ENCODE measurements at places on chromosomes 2 and 18. TPM values are rescaled to one million over a fixed set of nuclear protein-coding genes. Genes with fewer than 3 reads are reported as not detected.

DNA sequence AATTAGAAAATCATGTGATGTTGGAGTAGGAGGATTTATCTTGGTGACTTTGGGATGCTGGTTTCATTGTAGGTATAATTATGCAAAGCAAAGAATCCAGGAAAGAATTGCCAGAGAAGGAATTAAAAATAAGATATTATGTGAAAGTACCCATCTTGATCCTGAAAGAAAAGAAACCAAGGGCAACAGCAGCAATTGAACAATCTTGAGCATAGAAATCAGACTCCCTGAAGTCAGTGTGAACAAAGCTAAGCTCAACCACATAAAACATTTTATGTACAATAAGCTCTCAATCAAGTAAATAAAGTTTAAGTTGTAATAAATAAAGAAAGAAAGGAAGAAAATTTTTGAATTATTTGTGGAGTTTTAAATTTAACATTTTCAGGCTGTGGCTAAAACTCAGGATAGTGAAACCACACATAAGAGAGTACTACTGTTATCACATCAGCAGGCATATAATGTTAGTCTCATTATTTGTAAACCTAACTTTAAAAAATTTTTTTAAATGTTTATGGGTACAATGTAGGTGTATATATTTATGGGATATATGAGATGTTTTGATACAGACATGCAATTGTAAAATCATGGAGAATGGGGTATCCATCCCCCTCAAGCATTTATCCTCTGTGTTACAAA, 32.8 kb upstream of the GPR55 start:
- DNase-seq, result no peak
- H3K4me1 ChIP-seq, result peaks cover 15% of the 10 kb centered on the region
- peaks cover 69% of the 10 kb centered on the region for H3K27me3 ChIP-seq
- H3K4me3 ChIP-seq, result peak overlapping the region; percentile 89

DNA sequence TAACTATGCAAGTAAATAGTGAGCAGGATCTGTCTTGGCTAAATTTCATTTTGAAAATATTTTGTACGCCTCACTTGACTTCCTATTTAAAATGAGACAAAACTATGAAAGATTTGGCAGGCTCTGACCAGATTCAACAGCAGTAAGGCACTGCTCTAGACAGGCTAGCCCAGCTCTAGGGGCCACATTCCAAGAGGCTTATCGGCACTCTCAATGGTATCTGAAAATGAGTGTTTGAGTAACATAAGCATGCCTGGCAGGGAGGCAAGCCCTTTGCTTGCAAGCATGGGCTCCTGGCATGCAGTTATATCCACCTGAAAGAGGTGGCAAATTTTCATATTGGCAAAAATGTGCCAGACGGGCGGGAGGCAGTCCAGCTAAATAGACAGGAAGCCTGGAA, 10.5 kb downstream of the CAPN13 start:
- H3K4me3 ChIP-seq, result no peak overlapping the region
- H3K4me1 ChIP-seq, result peaks cover 13% of the 10 kb centered on the region
- peaks cover 2% of the 10 kb centered on the region for H3K36me3 ChIP-seq
- no peak overlapping the region for H3K27ac ChIP-seq
- DNase-seq, result no peak
- peaks cover 20% of the 10 kb centered on the region for H3K27me3 ChIP-seq

ERMN gene
- 10.2 TPM for total RNA-seq

DNA sequence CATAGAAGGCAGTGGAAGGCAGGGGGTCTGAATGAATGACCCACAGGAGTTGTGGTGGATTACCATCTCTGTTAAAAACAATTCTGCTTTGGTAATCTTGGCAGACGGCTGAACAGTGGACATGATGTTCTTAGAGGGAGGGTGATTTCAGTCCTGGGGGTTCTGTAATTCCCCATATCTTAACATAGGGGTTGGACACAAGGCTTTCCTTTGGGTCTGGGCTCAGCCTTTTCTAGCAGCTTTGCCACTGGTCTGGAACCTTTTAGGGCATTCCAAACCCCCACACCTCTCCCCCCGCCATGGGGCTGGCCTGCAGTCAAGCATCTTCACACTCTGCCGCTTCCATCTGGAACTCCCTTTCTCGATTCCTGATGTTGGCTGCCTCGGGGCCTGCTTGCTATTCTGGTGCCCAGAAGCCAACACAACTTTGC, 50.3 kb downstream of the RPL37A start:
- H3K27ac ChIP-seq, result no peak overlapping the region
- DNase-seq, result no peak
- H3K4me3 ChIP-seq, result no peak overlapping the region
- peaks cover 3% of the 10 kb centered on the region for H3K36me3 ChIP-seq
- H3K4me1 ChIP-seq, result no peaks in the 10 kb centered on the region

PLGLB1 gene
- total RNA-seq, result 5.9 TPM

GRCh38 chr18:45430041-45430440, 185.2 kb upstream of the SLC14A2 start:
- no peaks in the 10 kb centered on the region for H3K36me3 ChIP-seq
- H3K4me3 ChIP-seq, result no peak overlapping the region
- H3K27me3 ChIP-seq, result peaks cover 29% of the 10 kb centered on the region
- no peak for DNase-seq
- H3K27ac ChIP-seq, result no peak overlapping the region

KHK gene
- total RNA-seq, result 5.4 TPM

- no peaks in the 10 kb centered on the region for H3K27me3 ChIP-seq
- H3K27ac ChIP-seq, result no peak overlapping the region
- H3K4me3 ChIP-seq, result no peak overlapping the region
- no peak for DNase-seq
Measured at GRCh38 chr2:25397777-25398176, 56.1 kb upstream of the DNMT3A start.

- no peak overlapping the region for H3K27ac ChIP-seq
- peaks cover 6% of the 10 kb centered on the region for H3K36me3 ChIP-seq
Measured at GRCh38 chr18:32287249-32287648, 97.4 kb downstream of the MEP1B start.

GRCh38 chr2:241925821-241926441, 56.4 kb downstream of the RTP5 start:
- DNase-seq, result no peak
- H3K4me1 ChIP-seq, result peaks cover 20% of the 10 kb centered on the region
- no peak overlapping the region for H3K27ac ChIP-seq
- H3K27me3 ChIP-seq, result no peaks in the 10 kb centered on the region
- H3K36me3 ChIP-seq, result no peaks in the 10 kb centered on the region
- no peak overlapping the region for H3K4me3 ChIP-seq

- no peak overlapping the region for H3K4me3 ChIP-seq
- H3K36me3 ChIP-seq, result no peaks in the 10 kb centered on the region
- H3K27ac ChIP-seq, result no peak overlapping the region
- DNase-seq, result no peak
Measured at GRCh38 chr18:10312326-10313015, 142.0 kb upstream of the APCDD1 start.

GRCh38 chr18:33584548-33585430, 6.8 kb downstream of the ASXL3 start:
- no peak overlapping the region for H3K4me3 ChIP-seq
- no peak overlapping the region for H3K27ac ChIP-seq
- DNase-seq, result no peak
- H3K27me3 ChIP-seq, result no peaks in the 10 kb centered on the region

DSG2 gene
- total RNA-seq, result not detected

- no peak for DNase-seq
- H3K36me3 ChIP-seq, result peaks cover 5% of the 10 kb centered on the region
- peaks cover 19% of the 10 kb centered on the region for H3K27me3 ChIP-seq
Measured at GRCh38 chr2:186559370-186559769, 30.5 kb upstream of the ITGAV start.

ZNF532 gene
- total RNA-seq, result 17.7 TPM

DNA sequence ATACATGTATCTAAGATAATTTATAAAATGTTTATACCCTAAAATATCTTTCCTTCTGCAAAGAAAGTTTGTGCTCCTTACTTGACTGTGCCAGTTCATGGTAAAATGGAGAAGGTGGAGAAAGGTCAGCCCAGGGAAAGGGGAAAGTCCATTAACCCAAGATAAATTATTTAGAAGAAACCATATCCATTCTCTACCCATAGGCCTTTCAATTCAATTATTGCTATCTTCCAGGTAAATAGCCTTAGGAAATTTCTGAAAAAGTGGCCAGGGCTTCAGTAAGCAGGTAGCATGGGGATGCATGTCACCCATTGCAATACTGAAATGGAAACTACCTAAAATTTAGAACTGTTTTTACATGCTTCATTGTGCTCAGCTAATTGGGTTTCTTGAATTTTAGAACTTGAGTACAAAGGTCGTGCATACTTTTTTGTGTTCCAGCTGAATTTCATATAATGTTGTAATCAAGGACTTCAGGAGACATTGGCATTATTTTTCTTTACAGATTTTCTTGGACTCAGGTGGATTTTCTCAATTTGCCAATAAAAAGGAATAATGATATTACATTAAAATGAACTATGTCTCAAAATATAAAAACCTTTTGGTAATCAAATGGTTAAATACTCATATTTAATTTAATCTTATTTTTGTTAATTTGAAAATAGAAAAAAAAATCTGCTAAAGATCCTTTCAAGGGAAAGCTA, 124.9 kb downstream of the CSRNP3 start:
- no peak overlapping the region for H3K27ac ChIP-seq
- no peak for DNase-seq
- peaks cover 6% of the 10 kb centered on the region for H3K4me1 ChIP-seq

COQ10B gene
- total RNA-seq, result 50.8 TPM

- peaks cover 52% of the 10 kb centered on the region for H3K27me3 ChIP-seq
- H3K27ac ChIP-seq, result no peak overlapping the region
- H3K36me3 ChIP-seq, result no peaks in the 10 kb centered on the region
- H3K4me3 ChIP-seq, result no peak overlapping the region
- DNase-seq, result no peak
- no peaks in the 10 kb centered on the region for H3K4me1 ChIP-seq
Measured at GRCh38 chr2:120707816-120708215, 27.9 kb upstream of the GLI2 start.

- H3K36me3 ChIP-seq, result peaks cover 2% of the 10 kb centered on the region
- H3K27me3 ChIP-seq, result no peaks in the 10 kb centered on the region
- DNase-seq, result no peak
Measured at GRCh38 chr2:169082995-169083394, 13.6 kb downstream of the DHRS9 start.

RIT2 gene
- not detected for total RNA-seq

GRCh38 chr2:128594651-128594910, 275.9 kb upstream of the HS6ST1 start:
- H3K27ac ChIP-seq, result no peak overlapping the region
- H3K4me3 ChIP-seq, result no peak overlapping the region
- H3K4me1 ChIP-seq, result no peaks in the 10 kb centered on the region
- no peaks in the 10 kb centered on the region for H3K36me3 ChIP-seq
- H3K27me3 ChIP-seq, result peaks cover 36% of the 10 kb centered on the region

- no peak overlapping the region for H3K4me3 ChIP-seq
- DNase-seq, result no peak
- no peaks in the 10 kb centered on the region for H3K36me3 ChIP-seq
- peaks cover 6% of the 10 kb centered on the region for H3K27me3 ChIP-seq
Measured at GRCh38 chr2:52732849-52733395, 1034.7 kb upstream of the CHAC2 start.

DNA sequence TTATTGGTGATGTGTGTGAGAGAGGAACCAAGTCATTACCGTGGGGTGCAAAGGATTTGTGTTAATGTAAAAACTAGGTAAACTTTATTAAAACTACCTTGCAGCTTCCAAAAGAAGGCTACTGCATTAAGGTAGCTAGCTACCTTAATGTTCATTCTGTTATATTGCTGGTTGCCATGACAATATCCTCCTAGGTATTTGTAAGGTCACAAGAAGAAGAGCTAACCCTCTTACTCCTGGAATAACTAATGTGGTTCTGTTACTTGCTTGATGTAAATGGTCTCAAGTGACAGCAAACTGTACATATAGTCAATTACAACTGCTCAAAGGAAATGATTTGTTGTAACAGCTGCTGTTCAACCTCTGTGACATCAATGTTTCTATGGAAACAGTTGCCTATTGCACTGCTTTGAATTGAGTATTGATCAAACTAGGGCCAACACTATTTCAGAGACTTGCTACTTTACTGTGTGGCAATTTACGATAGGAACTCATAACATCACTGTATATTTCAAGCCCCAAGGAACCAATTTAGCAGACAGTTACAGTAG, 319.8 kb upstream of the HNRNPA3 start:
- H3K36me3 ChIP-seq, result no peaks in the 10 kb centered on the region
- H3K4me3 ChIP-seq, result no peak overlapping the region
- no peaks in the 10 kb centered on the region for H3K4me1 ChIP-seq
- no peak for DNase-seq
- no peak overlapping the region for H3K27ac ChIP-seq

GRCh38 chr2:230472621-230473018, 56.6 kb downstream of the SP100 start:
- H3K27me3 ChIP-seq, result no peaks in the 10 kb centered on the region
- H3K4me3 ChIP-seq, result peak overlapping the region; percentile 64
- peak overlapping the region; percentile 74 for H3K27ac ChIP-seq
- H3K36me3 ChIP-seq, result peaks cover 25% of the 10 kb centered on the region
- DNase-seq, result no peak

GRCh38 chr2:60548845-60549237, 4.6 kb downstream of the BCL11A start:
- peak overlapping the region; percentile 88 for H3K4me3 ChIP-seq
- H3K27me3 ChIP-seq, result peaks cover 65% of the 10 kb centered on the region
- no peak overlapping the region for H3K27ac ChIP-seq
- H3K4me1 ChIP-seq, result peaks cover 14% of the 10 kb centered on the region
- DNase-seq, result no peak

- peaks cover 32% of the 10 kb centered on the region for H3K4me1 ChIP-seq
- H3K27me3 ChIP-seq, result peaks cover 5% of the 10 kb centered on the region
- H3K27ac ChIP-seq, result peak overlapping the region; percentile 98
- peak overlapping the region; percentile 86 for H3K4me3 ChIP-seq
- H3K36me3 ChIP-seq, result peaks cover 3% of the 10 kb centered on the region
Measured at GRCh38 chr2:27051902-27052645, 606 bp downstream of the AGBL5 start.

DNA sequence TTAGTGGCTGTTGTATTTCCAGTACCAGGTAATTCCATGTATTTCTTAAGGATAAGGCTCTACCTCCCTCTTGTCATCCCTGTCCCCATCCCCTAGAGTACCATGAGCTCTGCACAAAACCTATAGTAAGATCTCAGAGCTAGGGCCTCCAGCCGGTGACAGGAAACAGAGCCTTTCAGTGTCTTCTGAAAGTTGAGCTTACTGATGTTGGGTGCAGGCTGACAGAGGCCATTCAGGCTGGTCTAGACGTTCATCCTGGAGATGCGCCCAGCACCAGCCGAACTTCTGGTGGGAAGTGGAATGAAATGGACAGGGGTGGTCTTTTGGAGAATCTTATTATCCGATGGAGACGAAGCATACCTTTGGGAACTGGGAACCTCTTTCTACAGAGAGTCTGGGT, 16.7 kb upstream of the LYPD6B start:
- no peak for DNase-seq
- peaks cover 7% of the 10 kb centered on the region for H3K4me1 ChIP-seq
- H3K27ac ChIP-seq, result no peak overlapping the region
- no peak overlapping the region for H3K4me3 ChIP-seq

PLEK gene
- 34.8 TPM for total RNA-seq

Measured in T-helper 17 cell (primary cell).